Activated effector memory CD4-positive, alpha-beta T cell treated with anti-CD3 and anti-CD28 coated beads, Interleukin-2, amount 50 U/mL, for 16 hours (primary cell): ENCODE measurements at places on chromosomes 7 and 10.

GRCh38 chr10:63137306-63137705 lies 4.2 kb downstream of the NRBF2 start:
- no peak for DNase-seq

GRCh38 chr7:82335927-82336326 lies 107.7 kb downstream of the CACNA2D1 start:
- DNase-seq, result no peak

DNA sequence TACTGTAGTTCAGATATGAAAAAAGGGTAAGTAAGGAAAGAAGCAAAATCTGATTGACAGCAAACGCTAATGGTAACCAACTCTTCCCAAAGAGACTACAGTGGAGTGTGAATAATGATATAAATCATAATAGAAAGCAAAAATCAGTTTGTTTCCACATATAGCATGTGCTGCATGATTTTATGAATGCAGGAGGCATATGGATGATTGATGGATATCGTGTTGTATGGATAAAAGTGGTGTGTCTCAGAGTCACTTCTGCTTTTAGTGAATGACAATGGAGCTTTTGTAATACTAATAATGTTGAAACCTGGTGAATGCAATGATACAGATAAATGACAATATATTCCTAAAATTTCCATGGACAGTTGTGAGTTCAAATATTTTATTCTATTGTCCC lies 36.6 kb upstream of the PALS2 start:
- DNase-seq, result no peak

DNA sequence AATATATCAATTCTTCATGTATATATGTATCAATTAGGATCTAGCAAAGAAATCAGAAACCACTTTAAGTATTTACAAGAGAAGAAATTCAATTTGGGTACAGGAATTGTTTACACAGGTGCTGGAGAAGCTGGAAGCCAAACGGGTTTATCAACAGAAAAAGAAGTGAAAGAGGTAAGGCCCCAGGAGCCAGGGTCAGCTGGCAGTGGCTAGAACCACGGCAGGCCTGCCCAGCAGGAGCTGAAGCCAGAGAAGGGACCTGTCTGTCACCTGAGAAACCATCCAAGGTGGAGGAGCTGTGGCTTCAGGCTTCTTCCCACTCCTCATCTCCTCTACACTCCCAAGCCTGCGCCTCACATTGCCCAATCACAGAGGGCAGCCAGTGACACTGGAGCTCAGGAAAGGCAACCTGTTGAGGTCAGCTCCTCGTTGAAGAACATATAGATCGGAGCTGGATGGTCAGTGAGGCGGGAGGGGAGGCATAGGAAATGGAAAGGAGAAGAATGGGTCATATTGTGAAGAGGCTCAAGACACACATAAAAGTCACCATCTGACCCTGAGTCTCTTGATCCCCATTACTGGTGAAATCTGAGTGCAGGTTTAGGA lies 182.6 kb downstream of the REEP3 start:
- no peak for DNase-seq

DNA sequence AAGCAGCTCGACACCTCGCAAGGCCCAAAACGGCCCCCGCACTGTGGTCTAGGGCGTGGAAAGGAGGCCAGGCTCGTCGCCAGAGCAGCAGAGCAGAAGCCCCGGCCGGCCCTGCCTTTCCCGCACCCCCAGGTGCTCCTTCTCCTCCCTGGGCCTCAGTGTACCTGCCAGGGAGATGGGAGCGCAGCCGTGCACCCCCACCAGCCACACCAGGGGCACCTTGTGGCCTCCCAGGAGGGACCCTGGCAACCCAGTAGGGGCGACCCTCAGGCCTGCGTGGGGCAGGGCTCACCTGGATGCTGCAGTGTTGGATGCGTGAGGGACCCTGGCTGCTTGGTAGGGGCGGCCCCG lies 9.5 kb downstream of the PDGFA start:
- no peak for DNase-seq

- DNase-seq, result no peak
Measured at GRCh38 chr7:116231949-116232348, 21.6 kb downstream of the TES start.

DNA sequence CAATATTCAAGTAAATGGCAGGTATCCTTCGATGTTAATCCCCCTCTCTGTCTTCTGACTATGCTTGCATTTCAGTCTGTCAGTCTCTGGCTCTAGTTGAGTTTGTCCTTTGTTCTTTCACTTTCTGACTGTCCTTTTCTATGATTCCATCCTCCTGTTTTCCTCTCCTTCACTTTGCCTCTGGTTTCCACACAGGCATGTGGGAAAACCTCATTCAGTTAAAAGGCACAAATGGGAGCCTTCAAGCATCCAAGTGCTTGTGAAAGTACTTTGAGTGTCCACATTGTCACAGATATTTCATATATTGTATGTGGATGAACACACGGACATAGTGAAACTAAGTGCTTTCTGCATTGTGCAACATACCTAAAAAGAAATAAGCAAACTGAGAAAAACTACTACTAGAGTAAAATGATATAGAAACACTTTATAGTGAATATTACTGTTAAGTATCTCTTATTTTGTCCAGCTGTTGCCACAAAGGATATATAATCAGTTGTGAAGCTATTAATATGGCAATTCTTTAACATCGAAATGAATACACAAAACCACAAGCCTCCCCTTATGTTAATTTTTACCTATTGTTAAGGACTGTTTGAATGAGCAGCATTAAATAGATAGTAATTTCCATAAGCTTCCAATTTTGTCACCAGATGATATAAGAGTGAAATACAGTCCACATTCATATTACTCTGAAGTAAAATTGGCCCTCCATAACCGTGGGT lies 71.7 kb downstream of the NRBF2 start:
- DNase-seq, result no peak

DNA sequence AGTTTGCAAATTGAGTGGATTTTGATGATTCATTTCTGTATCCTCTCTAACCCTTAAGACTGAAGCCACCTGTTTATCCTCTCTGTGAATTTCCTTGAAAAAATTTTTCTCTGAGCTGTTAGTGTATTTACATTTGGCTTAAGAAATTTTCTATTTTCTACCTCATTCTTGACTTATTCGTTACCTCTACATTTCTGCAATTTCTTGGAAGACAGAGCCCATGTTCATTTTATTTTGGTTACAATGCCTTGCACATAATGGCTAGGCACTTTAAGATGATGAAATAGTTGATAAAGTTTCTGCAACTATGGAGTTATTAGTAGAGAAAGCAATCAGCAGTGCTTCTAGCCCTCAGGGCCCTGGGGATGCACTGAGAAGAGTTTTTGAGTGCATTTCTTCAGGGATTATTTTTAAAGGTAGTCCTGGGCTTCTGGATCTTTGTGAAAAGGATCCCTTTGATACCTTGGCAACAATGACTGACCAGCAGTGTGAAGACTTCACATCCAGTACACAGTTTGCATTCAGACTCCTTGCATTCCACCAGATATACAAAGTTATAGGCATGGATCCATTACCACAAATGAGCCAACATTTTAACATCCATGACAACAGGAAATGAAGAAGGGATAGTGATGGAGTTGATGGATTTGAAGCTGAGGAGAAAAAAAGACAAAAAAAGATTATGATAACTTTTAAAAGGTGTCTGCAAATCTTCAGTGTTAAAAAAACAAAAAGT lies 68.2 kb downstream of the CH25H start:
- DNase-seq, result no peak

GRCh38 chr7:38330861-38331621 lies 57.6 kb upstream of the TARP start:
- no peak for DNase-seq

- peak; percentile 45 for DNase-seq
Measured at GRCh38 chr10:70586348-70586930, 16.1 kb downstream of the PRF1 start.

- no peak for DNase-seq
Measured at GRCh38 chr10:78634835-78635234, 433.9 kb upstream of the ZMIZ1 start.

GRCh38 chr7:38855867-38856266 lies 53.1 kb downstream of the VPS41 start:
- DNase-seq, result no peak

DNA sequence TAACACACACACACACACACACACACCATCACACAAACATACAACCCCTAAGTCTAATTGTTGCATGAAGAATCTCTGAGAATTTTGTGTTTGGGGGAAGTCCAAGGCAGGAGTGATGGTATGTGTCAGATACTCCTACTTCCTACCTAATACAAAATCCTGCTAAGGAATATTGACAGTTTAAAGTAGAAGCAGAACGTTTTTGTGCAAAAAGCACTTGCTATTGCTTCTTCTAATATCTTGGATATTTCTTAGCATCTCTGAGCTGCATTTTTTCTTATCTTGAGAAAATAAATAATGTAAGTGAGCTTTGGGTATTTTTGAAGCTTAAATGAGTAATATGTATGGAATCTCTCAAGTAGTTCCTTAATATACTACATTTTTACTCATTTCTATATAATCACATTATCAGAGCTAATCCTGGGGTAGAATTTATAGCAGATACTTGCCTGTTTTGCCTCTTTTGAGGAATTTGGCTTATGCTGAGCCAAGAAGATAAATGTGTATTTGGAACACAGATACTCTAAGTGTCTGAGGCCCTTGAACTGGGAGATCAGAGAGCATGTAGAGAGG lies 212.3 kb downstream of the DKK1 start:
- no peak for DNase-seq

DNA sequence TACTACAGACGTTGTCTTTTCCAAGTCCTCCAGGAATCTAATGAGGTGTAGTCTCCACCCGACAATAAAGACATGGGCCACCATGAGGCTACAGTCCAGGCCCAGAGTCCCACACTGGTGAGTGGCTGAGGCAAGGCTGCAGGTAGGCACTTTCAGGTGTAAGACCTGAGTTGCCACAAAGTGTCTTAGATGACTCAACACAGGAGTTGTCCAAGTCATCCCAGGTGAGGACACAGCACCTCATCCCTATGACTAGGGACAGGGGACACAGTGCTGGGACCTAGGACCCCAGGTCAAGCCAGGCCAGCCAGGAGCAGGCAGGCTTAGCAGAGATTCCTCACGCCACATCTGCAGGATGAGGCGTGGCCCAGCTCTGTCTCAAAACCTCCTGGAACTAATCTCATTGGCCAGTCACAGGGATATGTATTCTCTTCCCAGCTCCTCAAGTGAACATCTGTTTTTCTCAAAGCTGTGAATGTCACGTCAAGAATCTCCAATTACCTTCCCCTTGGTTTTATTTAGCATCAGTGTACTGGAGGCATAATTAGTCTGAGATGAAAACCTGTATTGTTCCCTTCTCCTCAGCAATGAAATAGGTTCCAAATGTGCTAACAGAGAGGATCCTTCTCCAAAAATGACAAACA lies 254.6 kb downstream of the GRID1 start:
- DNase-seq, result peak; percentile 34

GRCh38 chr7:73602721-73603651 lies 21.3 kb downstream of the MLXIPL start:
- no peak for DNase-seq

DNA sequence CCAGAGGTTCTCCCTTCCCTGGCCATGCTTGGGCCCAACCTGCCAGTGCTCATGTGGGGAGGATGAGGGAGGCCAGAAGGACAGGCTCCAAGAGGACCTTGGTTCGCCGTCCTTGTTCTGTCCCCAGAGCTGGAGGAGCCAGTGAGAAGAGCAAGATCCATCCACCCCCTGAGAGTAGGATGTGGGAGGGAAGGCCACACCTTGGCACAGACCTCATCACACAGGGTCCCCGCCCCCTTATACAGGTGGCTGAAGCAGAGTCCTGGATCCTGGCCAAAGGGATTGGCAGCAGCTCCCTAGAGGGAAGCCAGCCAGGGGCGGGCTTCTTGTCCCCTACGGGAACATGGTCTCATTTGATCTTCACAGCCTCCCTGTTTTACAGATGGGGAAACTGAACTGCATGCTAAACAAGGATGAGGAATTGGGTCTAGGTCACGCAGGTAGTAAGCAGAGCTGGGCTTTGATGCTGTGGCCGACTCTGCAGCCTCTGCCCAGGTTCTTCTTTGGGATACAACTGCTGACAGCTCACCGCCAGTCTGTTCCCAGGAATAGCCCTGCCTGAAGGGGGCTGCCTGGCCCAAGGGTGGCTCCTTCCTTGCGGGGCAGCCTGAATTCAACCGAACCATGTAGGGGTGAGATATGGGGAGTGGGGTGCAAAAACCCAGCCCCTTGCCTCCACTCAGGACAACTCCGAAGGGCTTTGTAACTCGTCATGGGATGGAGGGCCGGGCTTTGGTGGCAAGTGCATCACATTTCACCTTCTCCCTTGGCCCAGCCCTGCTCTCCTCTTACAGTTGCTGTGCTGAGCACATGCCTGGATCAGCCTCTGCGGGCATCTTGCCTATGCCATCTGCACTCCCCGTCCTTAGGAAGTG lies 62.2 kb upstream of the KDM7A start:
- DNase-seq, result no peak

DNA sequence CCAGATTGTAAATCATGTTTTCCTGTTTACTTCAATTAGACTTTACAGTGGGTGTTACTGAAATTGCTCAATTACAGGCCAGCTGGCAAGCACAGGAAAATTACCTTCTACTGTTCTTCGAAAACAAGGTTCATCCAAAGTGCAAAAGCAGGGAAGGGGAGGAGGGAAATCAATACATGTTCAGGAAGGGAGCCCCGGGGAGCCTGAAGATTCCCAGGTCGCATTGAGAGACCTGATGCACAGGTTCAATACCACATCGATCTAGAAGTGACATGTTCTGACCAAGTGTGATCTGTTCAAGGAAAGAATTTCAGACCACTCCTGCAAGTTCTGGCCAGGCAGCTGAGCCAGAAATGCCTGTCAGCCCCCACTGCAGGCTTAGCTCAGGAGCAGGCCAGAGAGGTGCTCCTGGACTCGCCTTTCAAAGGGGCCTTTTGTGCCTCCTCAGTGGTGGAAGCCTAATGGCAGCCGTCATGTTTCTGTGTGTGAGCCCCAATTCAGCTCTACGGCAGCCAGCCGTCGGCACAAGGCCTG lies 35.9 kb downstream of the FAM53B start:
- no peak for DNase-seq

DNA sequence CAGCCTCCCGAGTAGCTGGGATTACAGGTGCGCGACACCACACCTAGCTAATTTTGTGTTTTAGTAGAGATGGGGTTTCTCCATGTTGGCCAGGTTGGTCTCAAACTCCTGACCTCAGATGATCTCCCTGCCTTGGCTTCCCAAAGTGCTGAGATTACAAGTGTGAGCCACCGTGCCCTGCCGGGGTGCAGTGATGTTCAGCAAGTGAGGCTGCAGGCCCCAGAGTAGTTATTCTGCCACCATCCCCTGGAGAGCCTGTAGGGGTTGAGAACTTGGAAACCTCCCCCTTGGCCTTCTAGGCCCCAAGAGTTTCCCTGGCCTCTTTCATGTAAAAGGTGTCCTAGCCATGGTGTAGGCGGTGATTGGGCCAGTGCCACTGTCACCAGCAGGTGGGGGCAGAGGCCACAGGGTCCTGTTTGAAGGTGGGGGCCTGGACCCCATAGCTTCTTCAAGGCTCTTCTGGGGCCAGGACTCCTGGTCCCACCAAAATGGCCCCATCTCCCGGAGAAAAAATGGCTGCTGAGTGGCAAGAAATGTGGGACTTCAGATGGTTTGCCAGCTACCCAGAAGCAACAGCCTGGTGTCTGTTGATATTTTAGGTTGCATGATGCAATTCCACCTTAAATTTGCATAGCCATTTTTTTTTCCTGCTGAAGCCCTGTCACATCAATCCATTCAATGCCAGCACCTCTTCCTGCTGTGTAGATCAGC lies 25.5 kb upstream of the INMT start:
- no peak for DNase-seq
